ENCODE measurements at places on chromosomes 13 and 19.

DNA sequence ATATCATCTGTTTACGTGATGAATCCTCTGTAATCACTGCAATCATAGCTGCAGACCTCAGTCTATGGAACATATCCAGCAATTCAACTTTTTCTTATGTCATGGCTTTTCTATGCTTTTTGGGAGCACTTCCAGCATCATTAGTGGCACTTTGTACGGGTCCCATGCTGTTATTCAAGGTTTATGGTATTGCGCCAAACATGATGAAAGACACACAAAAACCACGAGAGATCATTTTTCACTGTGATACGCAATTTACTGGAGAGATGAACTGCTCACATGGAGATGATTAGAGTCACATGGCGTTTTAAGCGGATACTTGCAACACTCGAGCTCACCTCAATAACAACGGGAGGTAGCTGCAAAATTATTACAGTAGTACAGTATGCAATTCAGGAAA is 2101.7 kb upstream of the PCDH20 start:
- no peak for DNase-seq

DNA sequence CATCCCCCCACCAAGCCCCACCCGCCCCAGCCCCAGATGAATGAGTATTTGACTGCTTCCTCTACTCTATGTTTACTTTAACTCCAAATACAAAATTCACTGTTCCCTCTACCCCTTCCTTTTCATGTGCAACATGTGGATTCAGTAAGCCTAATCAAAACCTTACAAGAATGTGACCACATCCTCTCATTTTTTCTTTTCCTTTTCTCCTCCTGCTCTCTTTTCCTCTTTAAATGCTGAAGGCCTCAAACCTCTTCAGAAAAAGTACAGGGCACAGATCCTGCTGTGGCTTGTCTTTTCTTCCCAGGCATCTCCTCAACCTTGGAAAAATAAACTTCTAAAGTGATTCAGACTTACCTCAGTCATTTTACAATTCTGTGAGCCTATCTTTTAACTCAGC is 119.0 kb downstream of the MYCBP2 start:
- no peak for DNase-seq

DNA sequence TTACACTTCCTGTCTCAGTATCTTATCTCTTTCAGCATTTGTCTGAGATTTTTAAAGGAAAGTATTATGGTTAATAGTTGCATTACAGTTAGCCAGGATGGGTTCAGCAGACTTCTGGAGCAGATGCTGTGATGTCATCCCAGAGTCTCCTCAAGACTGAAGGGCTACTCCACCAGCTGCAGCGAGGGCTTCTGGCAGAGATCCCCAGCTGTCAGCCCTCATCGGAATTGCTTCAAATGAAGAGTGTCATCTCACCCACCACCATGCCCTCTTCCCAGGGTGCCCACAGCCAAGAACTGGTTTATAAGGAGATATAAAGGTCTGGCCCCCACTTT is 84.4 kb downstream of the FAM216B start:
- no peak for DNase-seq

- no peak for DNase-seq
Observed at GRCh38 chr19:1859331-1859781, 4.0 kb downstream of the KLF16 start.

DNA sequence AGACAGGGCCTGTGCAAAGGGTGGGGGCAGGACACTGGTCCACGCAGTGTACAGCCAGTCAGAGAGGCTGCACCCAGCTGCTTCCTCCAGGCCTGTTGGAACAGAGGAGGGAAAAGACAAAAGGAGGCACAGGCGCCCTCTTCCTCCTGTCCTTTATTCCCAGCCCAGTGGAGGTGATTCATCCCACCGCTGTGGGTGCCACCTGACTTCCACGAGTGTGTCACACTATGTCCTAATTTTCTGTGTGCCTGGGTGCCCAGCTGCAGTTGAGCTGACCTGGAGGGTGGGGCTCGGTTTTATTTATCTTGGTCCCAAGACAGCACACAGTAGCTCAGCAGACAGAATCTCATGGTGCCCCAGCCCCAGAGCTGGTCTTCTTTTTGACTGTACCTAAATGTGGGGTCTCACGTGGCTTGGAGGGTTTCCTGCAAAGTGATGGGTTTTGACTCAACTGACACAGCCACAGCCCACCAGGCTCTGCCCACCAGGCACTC is 9.0 kb downstream of the EPS15L1 start:
- no peak for DNase-seq

GRCh38 chr19:17488593-17489391 is 18.5 kb downstream of the SLC27A1 start:
- no peak for DNase-seq

DNA sequence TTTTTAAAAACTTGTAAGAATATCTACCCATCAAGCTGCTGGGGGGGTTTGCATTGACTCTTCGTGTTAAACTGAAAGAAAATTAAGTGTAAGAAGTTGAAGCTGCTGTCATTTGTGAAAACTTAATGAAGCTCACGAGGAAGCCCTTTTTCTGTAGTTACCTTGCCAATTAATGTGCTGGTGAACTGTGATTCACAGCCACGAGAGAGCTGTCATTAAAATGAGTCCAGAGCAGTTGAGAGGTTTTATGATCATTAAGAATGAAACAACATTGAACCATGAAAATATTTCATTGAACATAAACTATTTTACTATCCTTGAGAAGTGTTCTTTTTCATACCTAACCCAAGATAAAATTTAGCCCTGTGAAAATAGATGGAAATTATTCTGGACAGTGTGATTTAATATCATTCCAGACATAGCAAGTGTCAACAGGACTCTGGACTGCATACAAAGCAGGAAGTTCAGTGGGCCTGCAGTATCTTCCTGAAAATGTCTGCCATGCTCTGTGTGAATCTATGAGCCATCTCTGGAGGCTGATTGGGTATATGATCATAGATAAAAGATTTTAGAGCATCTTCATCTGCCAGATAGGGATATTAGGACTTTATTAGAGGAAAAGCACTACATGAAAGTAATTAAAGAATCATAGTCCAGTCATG is 53.8 kb downstream of the DPY19L3 start:
- no peak for DNase-seq

DNA sequence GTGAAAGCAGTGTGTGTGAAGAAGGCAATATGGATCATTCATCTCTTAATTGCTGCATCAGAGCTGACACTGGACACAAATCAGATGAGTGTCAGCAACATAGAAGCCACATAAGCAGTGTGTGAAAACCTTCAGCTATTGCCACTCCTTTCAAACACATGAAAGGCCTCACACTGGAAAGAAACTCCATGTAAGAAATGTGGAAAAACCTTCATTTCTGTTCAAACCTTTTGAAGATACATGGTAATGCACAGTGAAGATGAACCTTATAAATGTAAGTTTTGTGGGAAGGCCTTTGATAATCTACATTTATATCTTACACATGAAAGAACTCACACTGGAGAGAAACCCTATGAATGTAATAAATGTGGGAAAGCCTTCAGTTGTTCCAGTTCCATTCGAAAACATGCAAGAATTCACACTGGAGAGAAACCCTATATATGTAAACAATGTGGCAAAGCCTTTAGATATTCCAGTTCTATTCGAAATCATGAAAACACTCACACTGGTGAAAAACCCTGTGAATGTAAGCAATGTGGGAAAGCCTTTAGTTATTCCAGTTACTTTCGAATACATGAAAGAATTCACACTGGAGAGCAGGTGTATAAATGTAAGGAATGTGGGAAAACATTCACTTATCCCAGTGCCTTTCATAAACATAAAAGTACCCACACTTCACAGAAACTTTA is 53.6 kb downstream of the ZNF823 start:
- no peak for DNase-seq

- no peak for DNase-seq
Observed at GRCh38 chr13:51912511-51913225, 50.9 kb downstream of the CCDC70 start.

DNA sequence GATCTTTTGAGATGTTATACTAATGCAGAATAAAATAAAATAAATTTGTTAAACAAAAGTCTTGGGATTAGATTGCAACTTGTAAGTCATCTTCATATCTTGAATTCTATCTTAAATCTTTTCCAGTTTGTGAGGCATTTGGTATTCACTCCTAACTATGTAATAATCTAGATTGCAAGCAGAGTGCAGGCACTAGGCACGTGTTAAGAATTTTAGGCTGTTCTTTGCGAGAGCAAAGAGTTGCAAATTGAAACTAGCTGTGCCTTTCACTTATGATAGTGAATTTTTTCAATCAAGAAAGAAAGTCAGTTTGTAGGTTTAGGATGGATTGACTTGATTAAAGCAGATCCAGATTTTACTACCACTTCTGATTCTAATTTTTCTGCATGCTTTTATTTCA is 264.1 kb upstream of the SPRY2 start:
- no peak for DNase-seq

- DNase-seq, result no peak
Observed at GRCh38 chr13:110194451-110194850, 112.5 kb downstream of the COL4A1 start.

DNA sequence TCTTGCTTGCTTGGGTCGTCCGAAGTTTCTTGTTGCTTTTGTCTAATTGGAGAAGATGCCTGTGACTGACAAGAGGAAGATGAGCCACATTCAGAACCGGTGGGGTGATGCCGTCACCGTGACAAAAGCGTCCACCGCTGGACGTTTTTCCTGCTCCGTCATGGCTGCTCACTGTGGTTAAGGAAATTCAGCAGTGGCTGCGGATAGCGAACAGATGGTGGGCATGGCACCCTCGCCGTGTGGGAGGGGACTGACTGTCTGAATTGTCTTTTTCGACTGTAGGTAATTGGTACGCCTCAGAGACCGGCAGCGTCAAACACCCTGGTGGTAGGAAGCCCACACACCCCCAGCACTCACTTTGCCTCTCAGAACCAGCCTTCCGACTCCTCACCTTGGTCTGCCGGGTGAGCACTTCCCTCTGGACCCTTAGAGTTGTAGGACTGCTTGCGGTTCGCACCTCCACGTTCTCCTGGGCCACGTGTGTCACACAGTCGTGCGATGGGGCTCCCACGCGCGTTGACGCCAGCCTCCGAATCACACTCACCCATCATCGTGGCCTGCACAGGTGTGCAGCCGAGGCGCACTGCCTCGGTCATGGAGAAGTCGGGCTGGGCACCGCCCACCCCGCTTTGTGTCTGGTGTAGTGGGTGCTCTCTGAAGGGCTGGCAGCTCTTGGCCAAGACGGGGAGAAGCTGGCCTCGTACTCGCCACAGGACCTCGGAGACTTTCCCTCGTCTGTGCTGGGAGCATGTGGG is 26.5 kb downstream of the ATP4B start:
- no peak for DNase-seq

DNA sequence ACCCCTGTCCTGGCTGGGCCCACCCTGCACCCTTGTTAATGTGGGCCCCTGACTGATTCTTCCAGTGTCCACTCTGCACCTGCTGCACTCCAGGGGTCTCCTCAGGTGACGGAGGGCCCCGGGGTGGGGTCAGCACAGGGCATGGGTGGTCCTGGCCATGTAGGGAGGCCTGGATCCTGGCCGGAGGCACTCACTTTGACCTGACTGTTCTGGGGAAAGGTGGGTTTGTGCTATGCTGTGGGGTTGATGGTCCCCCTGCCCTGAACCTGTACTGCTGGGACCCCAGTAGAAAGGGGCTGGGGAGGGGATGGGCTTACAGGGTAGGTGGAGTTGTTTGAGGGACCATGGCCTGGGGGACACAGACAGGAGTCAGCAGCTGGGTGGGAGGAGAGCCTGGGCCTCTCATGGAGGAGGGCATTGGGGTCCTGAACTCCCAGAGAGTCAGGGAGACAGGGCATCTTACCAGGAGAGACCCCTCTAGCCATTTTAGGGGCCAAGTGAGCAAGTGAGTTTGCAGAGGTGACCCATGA is 25.8 kb upstream of the CEACAM1 start:
- no peak for DNase-seq

- no peak for DNase-seq
Observed at GRCh38 chr13:42883142-42883541, 101.8 kb downstream of the FAM216B start.

- DNase-seq, result peak; percentile 3
Observed at GRCh38 chr19:53908106-53908934, 758 bp upstream of the CACNG7 start.

- DNase-seq, result no peak
Observed at GRCh38 chr19:38696729-38697055, 47.6 kb downstream of the CAPN12 start.

GRCh38 chr13:71358218-71358617 is 508.8 kb downstream of the DACH1 start:
- DNase-seq, result no peak

- peak; percentile 68 for DNase-seq
Observed at GRCh38 chr19:42199440-42200115, 17.9 kb downstream of the DEDD2 start.

GRCh38 chr13:29564373-29564772 is 31.1 kb downstream of the SLC7A1 start:
- no peak for DNase-seq

DNA sequence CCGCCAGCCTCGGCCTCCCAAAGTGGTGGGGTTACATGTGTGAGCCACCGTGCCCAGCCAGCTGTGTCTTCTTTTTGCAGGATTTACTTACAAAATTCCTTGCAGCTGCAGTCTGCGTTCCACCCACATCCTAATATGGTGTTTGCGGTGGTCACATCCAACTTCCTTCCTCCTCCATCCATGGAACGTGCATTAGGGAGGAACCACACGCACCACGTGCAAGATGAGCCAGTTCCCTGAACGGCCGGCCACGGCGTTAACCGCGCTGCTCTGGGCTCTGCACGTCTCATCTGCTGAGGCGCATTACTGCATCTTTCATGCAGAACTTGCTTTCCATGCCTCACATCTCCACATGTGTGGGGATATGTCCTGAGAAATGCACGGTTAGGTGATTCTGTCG is 13.0 kb upstream of the SIGLEC11 start:
- DNase-seq, result no peak

DNA sequence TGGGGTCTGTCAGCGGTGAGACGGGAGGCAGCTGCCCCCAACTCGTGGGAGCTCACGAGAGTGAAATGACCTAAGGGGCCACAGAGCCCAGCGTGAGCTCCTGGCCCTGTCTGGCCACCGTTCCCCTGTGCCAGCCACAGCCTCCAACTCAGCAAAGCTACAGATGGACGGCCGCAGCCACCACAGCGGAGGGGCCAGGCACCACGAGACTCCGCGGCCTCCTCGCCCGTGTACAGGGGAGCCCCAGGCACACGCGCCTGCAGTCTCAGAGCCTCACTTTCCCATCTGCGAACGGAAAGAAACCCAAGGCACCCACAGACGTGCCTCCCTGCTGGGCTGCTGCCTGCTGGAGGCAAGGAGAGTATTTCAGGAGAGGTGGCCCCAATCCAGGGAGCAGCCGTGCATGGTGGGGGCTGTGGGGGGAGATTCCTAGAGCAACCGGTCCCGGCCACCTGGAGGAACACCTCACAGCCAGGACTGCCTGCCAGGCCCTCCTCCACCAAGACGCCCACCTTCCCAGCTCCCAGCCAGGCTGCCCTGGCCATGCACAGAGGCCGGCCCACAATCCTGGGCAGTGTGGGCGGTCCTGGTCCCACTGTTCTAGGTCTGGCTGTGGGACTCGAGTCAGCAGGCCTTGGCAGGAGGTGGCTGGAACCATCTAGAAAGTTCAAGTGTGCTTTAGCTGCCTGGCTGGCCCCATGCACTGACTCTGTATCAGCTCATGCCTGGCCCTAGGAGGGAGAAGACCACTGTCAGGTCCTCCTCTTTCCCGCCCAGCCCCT is 1.9 kb downstream of the MKNK2 start:
- no peak for DNase-seq
